CD4-positive, alpha-beta T cell treated with Interleukin-12 subunit alpha and Interleukin-12 subunit beta, for 1 hour (primary cell): ENCODE measurements at places on chromosomes 3 and 15.

DNA sequence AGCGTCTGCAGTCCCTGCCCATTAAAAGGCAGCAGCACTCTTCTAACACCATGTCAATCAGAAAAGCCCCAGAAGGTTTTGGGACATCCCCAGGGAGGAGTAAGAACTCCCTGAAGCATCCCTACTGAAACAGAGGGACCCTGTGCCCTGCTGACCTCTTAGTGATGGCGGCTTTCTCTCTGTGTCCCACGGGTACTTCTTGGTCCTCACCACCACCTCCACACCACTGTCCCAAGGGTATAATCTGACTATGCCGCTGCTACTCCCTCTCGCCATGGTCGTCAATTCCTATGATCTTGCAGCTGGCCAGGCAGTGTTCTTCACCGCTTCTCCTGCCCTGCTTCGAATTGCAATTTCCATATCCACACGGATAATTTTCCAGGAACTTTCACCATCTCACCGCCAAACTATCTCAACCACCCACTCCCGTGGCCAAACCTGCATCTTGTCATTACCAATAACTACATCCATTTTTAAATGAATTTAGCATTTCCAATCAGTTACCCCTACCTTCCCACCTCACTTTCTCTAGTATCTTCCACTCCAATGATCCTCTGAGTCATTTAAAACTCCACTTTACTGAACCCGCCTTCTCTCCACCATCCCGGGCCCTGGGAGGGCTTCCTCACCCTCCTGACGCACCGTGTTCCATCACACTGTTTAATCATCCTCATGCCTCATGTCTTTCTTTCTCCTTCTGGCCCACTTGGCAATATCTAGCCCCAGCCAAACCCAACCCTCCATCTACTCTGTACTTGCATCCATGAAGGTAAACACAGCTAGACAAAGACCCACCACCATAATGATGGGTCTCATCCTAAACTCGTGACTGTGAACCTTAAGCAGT, 23.7 kb downstream of the PRR23E start:
- no peak for DNase-seq

- DNase-seq, result no peak
Observed at GRCh38 chr3:115074502-115074901, 72.6 kb downstream of the ZBTB20 start.

DNA sequence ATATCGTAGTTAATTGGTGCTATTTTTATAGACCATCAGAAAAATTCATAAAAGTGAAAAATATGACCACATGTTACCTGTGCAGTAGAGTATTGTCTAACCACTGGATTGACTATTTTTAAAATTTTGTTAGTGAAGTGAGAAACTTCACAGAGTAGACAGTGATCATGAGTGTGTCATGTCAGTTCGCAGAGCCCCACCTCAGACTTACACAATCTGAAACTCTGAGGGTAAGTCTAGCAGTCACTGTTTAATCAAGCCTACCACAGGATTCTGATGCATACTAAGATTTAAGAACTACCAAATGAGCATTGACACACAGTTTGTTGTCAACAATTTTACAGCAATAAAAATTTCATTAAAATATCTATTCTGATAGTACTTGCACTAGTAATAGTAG, 552.9 kb upstream of the SUCLG2 start:
- no peak for DNase-seq

GRCh38 chr3:9716801-9717555, 13.3 kb downstream of the CPNE9 start:
- DNase-seq, result no peak

GRCh38 chr15:59434481-59434880, 3.5 kb upstream of the FAM81A start:
- DNase-seq, result no peak

GRCh38 chr15:40307421-40308211, at the start of gene PLCB2:
TSS of gene PLCB2 (minus strand) at chr15:40307935. CDS start at chr15:40307672, 263 bp downstream.
- peak; percentile 73 for DNase-seq

DNA sequence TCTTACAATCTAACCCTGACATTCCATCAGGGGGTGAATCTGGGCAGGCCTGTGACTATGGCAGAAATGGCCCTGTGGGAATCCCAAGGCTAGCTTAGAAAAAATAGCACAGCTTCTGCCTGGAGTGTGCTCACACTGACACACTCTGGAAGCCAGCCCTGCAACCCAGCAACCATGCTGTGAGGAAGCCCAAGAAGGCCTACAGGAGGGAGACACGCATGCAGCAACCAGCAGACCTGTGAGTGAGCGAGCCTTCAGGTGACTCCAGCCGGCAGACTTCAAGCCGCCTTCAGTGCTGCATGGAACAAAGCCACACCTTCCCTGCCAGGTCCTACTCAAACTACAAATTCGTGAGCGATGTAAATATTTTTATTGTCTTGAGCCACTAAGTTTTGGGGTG, 26.1 kb downstream of the RAB6B start:
- no peak for DNase-seq

DNA sequence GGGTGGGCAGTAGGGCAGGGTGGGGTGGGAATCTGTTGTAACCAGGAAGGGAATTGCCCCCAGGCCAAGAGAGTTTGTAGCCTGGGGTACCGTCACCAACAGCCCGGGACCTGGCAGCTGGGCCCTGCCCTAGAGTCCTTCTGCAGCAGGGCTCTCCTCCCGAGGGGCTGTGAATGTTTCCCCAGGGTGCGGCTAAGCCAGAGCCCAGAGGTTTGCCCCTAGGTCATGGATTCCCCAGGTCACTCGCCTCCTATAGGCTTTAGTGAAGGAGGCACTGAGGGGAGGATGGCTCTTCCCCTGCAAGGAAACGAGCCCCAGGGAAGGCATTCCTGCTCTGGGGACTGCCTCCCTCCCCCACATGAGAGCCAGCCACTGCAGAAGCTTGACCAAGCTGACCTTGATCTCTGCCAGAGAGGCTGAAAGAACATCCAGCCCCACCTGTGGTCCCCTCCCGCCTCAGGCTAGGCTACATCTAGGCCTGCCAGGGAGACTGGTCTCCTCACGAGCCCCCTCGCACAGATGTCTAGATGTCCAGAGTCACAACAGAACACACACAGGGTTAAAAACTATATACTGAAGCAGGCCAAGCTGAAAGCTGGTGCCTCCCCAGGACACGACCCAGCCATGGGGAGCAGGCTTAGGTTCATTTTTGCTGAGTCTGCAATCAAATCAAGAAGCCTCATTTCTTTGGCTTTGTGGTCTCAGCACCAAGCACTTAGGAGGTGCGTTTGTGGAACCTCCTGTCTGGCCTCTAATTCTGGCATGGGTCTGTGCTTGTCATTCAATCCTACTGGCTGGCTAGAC, 69.1 kb upstream of the TAMM41 start:
- no peak for DNase-seq
